Vagina (tissue), 2 donors: ENCODE measurements at places on chromosomes 1 and 21.

DNA sequence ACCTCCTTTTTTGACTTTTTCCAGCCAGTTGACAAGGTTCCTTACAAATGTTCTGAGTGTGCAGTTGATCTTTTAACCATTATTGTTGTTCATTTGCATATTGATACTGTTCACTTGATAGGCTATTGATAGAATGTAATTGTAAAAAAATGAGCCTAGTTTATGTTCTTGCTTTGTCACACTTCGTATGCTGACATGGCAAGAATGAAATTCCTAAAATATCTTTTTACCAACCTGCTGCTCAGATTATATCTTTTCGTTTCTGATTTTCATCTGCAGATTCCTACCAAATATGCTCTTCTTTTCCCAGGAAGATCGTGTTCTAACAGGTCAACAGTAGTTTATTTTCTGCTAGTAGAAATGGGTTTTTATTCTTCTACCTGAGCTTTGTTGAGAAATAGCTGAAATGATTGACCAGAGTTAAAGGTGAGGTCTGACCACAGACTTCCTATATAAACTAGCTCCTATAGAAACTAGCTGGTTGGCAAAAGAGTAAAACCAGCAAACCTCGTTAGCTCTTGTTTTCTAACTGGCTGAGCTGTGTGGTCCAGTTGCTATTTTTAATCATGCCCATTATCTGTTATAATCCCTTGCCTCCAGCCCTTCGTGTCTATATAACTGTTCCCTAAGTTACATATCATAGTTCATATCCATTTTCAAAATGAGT is 174.8 kb downstream of the HS2ST1 start:
- no peak for DNase-seq

GRCh38 chr1:237133921-237134320 is 91.9 kb downstream of the RYR2 start:
- DNase-seq = no peak

GRCh38 chr1:246428542-246429308 is 78.4 kb downstream of the SMYD3 start:
- DNase-seq = no peak

DNA sequence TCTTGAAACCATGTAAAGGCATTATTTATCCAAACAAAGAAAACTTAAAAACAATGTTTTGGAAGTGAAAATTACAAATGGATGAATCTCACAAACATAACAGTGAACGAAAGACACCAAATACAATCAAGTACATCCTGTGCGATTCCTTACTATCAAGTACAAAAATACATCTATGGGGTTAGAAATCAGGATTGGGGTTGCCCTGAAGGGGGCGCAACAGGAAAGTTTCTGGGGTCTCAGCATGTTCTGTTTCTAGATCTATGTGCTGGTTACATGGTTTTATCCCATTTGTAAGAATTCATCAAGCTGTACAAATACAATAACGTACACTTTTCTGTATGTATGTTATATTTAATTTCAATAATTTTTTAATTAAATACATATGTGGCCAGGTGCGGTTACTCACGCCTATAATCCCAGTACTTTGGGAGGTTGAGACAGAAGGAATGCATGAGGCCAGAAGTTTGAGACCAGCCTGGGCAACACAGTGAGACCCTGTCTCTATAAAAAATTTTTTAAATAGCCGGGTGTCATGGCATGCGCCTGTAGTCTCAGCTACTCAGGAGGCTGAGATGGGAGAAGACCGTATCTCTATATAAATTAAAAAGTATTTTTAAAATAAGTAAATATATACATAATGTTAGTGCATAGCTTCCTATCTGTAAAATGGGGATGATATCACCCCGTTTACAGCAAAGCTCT is 121.5 kb upstream of the SOD1 start:
- no peak for DNase-seq

DNA sequence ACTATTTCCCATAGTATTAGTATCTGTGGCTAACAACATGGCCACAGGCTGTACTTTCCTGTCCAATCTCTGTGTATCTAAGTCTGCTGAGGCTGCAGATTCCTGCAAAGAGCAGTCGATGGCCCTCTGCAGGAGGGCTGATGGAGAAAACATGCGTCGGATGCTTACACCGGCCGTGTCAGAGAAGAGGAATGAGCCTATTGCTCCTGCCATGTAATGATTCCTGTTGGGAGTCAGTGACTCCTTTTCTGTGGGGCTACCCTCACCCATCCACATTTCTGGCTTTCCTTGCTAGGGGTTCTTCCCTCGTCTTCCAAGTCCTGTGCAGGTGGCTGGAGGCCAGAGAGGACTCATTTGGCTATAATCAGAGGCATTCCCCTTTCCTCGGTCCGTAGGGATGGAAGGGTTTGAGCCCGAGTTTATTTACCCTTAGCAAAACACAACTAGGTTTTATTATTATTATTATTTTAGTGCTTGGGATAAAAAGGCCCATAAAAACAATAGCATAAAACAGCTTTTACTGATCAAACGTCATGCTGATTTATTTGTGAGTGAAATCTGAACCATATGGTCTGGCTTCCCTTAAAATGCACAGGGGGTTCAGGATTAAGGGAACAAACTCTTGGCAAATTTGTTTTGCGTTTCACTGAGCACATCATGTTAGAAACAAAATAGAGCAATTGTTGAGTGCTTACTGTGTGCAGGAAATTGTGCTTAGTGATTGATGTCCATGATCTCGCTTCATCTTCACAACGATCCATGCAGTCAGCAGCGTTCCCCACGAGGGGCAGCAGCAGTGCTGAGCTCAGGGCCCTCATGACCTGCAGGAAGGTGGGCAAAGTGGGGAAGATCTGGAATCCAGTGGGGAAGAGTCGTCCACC is 70.8 kb downstream of the KIF26B start:
- no peak for DNase-seq

GRCh38 chr1:18955441-18956192 is 859 bp downstream of the IFFO2 start:
- no peak for DNase-seq

DNA sequence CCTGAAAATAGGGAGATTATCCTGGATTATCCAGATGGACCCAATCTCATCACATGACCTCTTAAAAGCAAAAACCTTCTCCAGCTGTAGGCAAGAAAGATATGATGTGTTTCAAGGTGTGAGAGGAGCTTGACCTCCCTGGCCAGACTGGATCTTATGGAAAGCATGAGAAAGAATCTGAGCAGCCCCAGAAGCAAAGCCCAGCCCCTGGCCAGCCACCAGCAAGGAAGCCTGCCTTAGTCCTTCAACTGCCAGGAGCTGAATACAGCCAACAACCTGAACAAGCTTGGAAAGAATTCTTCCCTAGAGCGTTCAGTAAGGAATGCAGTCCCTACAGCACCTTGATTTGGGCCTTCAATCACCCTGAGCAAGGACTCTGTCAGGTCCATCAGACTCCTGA is 375.0 kb upstream of the CHRM3 start:
- DNase-seq = no peak

DNA sequence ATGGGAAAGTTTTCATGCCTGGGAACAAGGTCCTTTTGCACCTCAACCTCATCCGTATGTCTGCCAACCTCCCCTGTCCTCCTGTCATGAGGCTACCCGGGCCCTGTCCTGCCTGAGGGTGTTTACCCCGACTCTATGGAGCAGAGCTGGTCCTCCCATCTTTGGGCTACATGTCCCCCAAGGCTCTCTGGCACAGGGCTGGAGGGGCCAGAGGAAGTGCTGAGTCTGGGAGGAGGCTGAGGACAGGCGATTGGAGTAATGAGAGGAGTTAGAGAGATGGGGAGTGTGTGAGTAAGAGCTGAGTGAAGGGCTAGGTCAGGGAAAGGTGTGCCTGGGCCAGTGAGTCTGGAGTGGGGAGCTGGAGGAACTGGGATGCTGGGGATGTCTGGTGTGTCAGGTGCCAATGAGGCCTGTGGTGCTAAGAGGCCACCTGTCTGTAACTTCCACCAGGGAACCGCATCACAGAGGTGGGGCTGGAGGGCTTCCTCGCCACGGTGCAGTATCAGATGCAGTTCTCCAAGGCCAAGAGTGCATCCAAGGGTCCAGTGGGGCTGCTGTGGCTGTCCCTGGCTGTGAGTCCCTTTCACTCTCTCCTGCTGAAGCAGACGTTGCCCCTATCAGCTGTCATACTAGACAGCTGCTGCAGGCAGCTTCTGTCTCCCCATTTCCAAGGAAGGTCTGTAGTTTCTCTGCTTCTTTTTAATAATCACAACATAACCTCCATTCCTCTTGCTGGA is 11.7 kb downstream of the LRRC71 start:
- no peak for DNase-seq

DNA sequence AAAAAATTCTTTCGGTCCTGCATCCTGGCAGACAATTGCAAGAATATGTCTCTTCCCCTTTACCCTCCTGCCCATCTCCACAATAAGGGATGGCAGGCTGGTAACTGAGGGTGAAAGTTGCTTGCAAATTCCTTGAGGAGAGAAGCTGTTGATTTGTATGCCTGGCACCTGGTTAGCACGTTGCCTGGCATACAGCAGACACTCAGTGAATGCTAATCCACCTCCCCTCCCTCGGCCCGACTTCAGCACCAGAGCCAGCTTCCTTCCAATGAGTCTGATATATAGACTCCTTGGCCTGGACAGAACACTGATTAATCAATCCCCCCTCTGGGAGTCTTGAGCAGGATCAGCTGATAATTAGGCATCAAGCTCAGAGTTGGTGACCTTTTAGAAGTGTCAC is 39.1 kb downstream of the KCNC4 start:
- DNase-seq = no peak

DNA sequence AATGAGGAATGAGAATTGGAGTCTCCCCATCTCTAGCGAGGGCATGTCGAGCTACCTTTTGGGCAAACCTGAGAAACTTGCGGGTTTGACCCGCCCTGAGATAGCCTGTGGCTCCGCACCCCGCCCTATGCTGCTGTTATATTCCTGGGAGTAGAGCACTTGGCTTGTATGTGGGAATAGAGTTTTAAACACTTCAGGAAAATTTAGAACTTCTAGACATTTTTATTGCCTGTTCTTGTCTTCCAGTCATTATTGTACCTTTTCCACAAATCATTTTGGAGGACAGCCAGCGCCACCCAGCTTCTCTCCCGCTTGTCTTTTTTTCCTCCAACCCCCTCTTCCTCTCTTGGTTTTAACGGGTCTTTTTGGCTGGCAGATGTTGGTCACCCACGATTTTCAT is 738 bp downstream of the GNPAT start:
- DNase-seq = no peak

DNA sequence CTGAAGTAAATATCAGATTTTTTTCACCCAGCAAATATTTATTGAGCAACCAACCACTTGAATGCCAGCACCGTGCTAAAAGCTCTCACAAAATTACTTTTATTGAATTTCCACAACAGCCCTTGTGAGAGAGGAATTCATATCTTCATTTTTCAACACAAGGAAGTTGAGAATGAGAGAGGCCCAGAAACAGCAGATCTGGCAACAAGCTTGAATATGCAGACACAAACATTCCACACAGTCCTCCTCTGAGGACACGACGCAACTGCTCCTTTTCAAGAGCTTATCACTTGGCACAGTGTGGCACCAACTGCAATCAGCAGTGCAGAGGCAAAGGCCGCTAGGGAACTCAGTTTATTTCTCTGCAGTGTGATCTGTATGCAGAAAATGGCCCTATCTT is 32.2 kb upstream of the IFNAR2 start:
- DNase-seq = no peak

DNA sequence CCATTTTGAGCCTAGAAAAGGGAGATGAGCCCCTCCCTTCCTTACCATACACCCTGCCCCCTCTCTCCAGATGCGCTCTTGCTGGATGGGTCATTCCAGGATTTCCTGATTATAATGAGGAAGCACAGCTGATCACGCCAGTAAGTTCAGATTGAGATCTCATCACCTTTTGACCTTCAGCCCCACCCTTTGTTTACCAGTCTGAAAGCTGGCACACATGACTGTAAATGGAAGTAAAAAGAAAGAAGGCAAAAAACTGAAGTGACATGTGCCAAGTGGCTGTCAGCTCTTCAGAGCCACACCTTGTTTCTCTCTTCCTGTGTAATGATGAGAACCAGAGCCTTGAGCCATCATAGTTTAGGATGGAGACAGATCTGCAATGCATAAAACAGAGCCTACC is 27.9 kb downstream of the S1PR1 start:
- DNase-seq = no peak

GRCh38 chr1:100785470-100786052 is 66.0 kb downstream of the VCAM1 start:
- DNase-seq = no peak

DNA sequence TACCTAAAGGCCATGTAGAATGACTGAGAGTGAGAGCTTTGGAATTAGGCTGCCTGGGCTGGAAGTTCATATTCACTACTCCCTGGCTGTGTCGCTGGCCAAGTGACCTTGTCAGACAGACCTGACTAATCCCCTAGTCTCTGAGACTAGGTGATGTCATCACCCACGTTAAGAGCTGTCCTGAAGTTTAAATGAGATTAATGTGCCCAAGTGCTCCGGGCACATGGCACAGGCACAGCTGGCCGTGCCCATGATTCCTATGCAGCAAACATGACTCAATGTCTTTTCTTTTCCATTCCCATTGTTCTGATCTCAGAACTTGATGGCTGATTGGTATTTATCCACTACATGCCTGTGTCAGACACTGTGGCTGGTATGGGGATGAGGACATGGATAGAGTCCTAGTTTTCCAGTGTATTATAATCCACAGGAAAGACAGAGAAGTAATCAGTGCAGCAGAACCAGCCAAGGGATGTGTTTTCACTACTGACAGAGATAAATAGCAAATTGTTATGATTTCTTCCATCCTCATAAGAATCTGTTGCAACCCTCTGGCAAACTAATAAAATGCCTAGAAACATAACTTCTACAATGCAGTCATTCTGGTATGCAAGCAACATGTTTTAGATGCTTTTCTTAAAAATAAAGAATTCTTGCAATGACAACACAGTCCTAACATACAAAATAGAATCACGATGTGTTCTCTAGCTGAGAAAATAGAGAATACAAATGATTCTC is 180.9 kb downstream of the PCP4 start:
- DNase-seq = no peak

GRCh38 chr21:17442165-17442564 is 70.7 kb upstream of the CXADR start:
- DNase-seq = no peak

- no peak for DNase-seq
These were observed 137.8 kb downstream of the GALNT2 start for GRCh38 chr1:230204842-230205241.

GRCh38 chr1:85146972-85147359 is 53.9 kb downstream of the SYDE2 start:
- DNase-seq = no peak

GRCh38 chr1:221303623-221304022 is 424.4 kb downstream of the HLX start:
- no peak for DNase-seq

DNA sequence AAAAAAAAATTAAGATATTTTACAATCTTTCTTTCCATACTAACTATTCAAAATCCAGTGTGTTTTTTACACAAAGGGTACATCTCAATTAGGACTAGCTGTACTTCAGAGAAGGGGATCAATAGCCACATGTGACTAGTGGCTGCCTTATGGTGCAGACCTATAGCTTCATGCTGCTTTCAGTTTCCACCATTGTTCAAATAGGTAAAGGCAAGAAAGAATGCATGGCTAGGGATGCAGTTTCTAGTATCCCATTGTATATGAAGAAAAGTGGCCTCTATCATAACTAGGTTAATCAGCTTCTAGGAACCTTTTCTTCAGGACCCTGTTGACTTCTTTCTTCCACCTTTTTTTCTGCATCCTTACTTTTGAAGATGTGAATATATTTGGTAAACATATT is 35.7 kb downstream of the OSBPL9 start:
- no peak for DNase-seq
